Renal pelvis (tissue), 12 donors: ENCODE measurements at places on chromosomes 1 and 21.

GRCh38 chr1:76254104-76255030 is 179.8 kb downstream of the ST6GALNAC3 start:
- no peak for DNase-seq

- no peak for DNase-seq
Measured at GRCh38 chr1:237701534-237701933, 189.2 kb downstream of the ZP4 start.

DNA sequence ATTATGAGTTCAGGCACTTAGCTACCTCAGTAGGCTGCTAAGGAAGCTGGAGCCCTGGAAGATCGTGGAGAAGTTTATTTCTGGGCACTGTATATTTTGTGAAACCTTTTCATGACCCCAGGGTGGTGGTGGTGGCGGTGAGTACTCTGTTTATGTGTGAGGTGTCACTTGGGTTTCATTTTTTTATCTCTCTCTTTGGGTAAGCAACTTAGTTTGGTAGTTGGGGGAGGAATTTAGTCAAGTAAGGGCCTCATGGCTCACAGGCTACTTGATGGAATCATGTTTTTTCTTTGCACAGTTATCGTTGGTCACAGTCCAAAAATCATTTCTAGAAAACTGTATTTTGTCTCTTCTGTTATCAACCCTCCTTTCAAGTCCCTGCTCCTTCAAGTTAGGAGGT is 33.9 kb downstream of the C1orf141 start:
- no peak for DNase-seq

GRCh38 chr1:75136921-75137641 is 2.9 kb downstream of the LHX8 start:
- no peak for DNase-seq

GRCh38 chr1:187842406-187843165 is 1013.8 kb downstream of the PLA2G4A start:
- no peak for DNase-seq

DNA sequence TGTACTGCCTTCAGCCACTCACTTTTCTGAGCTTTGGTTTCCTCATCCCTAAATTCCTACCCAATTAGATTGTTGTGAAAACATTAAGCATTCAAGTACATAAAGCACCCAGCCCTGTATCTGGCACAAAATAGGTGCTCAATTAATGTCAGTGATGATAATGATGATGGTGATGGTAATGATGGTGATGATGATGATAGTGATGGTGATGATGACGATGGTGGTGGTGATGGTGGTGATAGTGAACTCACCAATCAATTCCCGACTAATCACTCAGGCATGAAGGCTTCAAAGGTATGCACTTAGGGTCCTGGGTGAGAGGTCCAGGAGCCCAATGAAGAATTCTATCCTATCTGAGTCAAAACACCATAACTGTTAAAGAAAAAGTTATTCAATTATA is 383.5 kb downstream of the MATN1 start:
- no peak for DNase-seq

GRCh38 chr1:76433526-76433925 is 359.0 kb downstream of the ST6GALNAC3 start:
- no peak for DNase-seq

- DNase-seq: no peak
Measured at GRCh38 chr1:45957684-45958083, 154.3 kb downstream of the MAST2 start.

- no peak for DNase-seq
Measured at GRCh38 chr1:22241811-22242210, 98.9 kb upstream of the WNT4 start.

DNA sequence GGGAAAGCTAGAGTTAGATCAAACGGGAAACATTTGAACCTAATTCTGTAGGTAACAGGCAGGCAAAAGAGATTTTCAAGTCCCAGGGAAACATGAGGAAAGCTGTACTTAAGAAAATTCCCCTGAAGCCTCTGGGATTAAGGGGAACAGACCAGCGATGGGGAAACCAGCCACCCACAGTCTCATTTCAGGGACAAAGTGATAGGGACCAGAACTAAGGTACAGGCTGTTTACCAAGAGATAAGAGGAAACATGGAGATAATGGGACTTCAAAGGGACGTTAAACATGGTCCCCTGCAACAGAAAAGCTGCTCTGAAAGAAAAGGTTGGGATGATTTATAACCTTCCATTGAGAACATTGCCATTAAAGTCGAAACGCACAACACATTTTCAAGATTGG is 84.4 kb downstream of the NTPCR start:
- no peak for DNase-seq

GRCh38 chr1:96927125-96927524 is 205.5 kb downstream of the PTBP2 start:
- DNase-seq: no peak

GRCh38 chr1:7284839-7285435 is 486.2 kb upstream of the VAMP3 start:
- DNase-seq: no peak

DNA sequence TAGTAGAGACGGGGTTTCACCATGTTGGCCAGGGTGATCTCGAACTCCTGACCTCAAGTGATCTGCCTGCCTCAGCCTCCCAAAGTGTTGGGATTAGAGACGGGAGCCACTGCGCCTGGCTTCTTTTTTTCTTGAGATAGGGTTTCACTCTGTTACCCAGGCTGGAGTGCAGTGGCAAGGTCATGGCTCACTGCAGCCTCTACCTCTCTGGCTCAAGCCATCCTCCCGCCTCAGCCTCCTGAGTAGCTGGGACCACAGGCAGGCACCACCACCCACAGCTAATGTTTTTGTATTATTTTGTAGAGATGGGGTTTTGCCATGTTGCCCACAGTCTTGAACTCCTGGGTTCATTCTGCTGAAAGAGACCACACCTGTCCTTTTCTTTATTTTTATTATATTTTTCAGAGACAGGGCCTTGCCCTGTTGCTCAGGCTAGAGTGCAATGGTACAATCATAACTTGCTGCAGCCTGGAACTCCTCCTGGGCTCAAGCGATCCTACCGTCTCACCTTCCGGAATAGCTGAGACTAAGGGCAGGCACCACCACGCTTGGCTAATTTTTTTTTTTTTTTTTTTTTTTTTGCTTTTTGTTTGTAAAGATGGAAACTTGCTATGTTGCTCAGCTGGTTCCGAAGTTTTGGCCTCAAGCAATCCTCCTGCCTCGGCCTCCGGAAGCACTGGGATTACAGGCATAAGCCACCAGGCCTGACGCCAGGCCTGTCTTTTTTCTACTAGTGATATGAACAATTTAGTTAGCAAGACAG is 3.1 kb downstream of the LMNA start:
- DNase-seq: no peak

DNA sequence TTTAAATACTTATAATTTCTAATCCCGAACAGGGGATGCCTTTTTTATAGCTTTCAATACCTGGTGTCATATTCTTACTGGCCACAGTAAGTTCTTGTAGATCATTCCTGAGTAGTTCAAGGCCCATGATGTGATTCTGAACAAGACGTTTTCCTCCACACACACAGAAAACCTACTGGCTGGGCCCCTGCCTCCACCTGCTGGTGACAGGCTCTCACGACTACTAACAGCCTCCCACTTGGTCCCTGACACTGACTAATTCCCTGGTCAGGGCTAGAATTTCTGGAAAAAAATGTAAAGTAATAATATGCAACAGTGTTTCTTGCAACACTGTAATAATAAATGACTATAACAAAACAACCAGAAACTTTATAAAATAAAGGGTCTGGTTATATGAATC is 50.4 kb upstream of the RIPK4 start:
- DNase-seq: peak; percentile 20

GRCh38 chr1:180486092-180486491 is 16.3 kb downstream of the ACBD6 start:
- DNase-seq: no peak

DNA sequence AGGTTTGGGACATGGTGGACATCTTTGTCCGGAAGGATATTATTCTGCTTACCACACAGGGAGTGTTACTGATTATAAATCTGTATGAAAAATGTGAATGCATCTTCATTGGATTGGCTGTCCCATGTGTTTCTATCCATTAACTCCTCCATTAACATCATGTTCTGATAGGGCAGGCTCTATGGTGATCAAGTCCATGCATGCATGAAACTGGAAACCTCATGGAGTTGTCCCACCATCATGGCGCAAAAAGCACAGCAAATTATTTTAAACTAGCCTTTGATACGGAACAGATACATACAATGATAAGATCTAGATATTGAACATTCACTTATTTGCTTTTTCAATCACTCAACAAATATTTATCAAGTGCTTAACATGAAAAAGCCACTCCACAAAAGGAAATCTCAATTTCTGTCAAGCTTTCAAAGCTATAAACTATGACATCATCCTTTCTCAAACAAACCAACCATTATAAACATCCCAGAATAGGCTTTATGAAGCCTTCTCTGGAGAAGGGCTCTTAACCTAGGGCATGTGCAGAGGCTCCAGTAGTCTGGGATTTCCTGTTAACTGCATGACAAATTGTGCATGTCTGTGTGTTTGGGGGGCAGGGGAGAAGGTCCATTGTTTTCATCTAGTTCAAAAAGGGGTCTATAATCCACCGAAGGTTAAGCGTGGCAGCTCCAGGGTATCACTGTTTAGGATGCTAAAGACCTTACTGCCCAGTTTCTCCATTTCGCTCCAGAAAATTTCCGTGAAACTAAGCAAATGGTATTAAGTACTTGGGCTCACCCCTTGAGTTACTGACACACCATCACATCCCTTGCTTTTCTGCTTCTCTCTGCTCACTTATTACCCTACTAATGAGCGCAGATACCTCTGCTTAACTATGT is 46.1 kb downstream of the ADAMTS1 start:
- no peak for DNase-seq

DNA sequence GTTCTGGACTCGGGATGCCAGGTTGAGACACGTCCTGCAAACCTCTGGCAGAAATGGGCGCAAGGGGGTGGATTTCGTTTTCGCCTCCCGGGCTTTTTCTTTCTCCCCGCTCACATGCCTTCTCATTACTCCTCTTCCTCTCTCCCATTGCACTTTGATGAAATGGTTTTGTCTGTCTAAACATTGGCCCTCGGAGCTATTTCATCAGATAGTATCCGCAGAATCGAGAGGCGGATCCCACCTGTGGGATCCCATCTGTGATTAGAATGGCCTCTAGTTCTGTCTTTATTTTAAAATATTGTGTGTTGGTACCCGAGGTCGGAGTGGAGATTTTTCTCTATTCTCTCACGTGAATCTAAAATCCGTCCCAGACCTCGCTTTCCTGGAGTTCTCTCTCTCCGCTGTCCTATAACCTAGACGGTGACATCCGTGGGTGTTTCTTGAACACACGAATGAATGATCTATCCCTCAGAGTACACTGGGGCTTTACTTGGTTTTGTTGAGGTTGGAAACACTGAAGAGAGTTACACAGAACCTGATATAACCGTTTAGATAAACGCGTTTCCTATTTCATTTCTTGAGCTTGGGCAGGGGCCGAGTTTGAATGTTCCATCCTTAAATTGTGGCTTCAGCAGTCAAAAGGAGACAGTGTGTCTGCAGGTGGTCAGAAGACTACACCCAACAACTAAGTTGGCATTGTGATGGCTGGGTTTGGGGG is 2.0 kb downstream of the EDARADD start:
- no peak for DNase-seq

DNA sequence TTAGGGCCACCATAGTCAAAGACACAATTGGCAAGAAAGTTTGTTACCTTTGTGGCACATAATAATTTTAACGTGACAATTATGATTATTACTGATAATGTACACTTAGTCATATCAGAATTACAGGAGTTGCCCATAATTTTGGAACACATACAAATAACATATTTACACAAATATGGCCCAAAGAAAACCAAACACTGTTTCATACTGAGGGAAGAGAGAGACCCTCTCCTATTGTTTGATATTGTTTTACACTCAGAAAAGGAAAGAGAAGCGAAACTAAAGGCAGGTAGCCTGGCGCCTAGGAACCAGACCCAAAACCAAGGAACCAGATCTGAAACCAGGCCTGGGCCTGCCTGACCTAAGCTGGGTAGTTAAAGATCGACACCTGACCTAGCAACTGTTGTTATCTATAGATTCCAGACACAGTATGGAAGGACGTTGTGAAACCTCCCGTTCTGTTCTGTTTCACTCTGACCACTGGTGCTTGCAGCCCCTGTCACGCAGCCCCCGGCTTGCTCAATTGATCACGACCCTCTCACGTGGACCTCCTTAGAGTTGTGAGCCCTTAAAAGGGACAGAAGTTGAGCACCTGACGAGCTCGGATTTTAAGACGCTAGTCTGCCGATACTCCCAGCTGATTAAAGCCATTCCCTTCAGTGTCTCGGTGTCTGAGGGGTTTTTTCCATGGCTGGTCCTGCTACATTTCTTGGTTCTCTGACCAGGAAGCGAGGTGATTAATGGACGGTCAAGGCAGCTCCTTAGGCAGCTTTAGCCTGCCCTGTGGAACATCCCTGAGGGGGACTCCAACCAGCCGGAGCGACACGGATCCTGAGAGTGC is 27.9 kb downstream of the C1orf115 start:
- no peak for DNase-seq

GRCh38 chr1:50329332-50329932 is 93.8 kb downstream of the DMRTA2 start:
- DNase-seq: no peak

- DNase-seq: no peak
Measured at GRCh38 chr21:16108561-16109075, 378.8 kb downstream of the USP25 start.
